ENCODE measurements at places on chromosomes 3 and 15.

GRCh38 chr15:32828507-32829186 is 110.8 kb downstream of the GREM1 start:
- no peak for DNase-seq

GRCh38 chr3:64081235-64081630 is 57.9 kb upstream of the PSMD6 start:
- DNase-seq: no peak

- DNase-seq: no peak
These were observed 9.1 kb upstream of the CADPS start for GRCh38 chr3:62884096-62884870.

- no peak for DNase-seq
These were observed 112.8 kb upstream of the BCL6 start for GRCh38 chr3:187858041-187858440.

DNA sequence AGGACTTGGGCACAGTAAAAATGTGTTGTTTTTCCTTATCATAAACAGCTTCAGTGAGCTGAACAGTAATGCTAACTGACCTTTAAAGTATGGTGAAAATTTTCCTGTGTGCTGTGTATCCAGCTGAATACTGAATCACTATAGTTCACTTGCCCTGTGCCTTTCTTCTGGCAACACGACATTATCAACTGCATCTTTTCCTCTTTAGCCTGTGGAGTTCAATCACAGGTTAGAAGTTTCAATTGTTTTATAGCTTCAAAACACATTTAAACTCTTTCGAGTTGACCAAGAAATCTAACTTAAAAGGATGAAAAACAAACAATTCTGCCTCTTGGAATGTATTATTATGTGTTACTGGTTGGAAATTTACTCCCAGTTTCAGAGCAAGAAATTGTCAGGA is 1120.7 kb upstream of the ALCAM start:
- DNase-seq: no peak

GRCh38 chr3:6781092-6781491 is 79.8 kb upstream of the GRM7 start:
- no peak for DNase-seq

DNA sequence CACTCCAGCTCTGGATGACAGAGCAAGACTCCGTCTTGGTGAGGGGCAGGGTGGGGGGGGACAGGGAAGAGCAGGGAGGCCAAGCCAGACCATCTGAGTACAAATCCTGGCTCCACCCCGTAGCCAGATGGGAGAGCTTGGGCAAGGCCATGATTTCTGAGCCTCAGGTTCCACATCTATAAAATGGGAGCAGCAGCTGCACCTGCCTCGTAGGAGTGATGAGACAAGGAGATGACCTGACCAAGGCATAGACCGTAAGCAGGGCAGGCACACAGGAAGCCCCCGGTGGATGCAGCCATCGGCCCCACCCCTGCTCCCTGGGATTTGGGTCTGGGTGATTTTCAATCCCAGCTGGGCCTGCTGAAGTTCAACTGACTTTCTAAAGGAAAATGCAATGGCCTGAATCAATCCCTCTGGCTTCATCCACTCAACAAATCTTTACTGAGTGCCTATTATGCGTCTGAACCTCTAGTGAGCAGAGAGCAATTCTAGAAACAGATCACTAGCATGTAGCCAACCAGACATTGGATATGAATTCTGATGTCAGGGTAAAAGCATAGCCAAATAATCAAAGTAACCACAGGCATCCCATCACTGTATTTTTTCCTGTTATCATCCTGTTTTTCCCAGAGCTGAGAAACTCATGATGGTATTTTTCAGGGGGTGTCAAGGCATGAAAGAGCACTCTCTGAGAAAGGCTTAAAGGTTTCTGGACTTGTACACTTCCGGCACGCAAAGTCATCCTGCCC is 141.2 kb downstream of the NUP210 start:
- DNase-seq: no peak

DNA sequence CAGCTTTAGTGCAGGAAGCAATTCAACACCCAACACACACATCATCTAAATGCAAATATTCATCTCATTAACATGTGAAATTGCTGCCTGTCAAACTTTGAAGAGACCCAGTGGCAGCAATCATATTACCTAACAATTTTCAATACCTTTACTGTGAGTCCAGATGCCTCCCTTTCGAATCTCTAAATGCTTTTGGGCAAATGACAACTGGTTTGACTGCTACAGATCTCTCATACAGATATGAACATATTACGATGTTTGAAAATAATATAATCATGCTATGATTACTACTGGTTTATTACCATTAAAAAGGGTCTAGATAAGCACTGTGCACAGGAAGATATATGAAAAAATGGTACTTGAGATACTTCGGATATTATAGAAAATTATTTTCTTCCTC is 137.9 kb downstream of the ADAMTS9 start:
- no peak for DNase-seq

- no peak for DNase-seq
These were observed 29.4 kb upstream of the ATP8B4 start for GRCh38 chr15:50148362-50148963.

DNA sequence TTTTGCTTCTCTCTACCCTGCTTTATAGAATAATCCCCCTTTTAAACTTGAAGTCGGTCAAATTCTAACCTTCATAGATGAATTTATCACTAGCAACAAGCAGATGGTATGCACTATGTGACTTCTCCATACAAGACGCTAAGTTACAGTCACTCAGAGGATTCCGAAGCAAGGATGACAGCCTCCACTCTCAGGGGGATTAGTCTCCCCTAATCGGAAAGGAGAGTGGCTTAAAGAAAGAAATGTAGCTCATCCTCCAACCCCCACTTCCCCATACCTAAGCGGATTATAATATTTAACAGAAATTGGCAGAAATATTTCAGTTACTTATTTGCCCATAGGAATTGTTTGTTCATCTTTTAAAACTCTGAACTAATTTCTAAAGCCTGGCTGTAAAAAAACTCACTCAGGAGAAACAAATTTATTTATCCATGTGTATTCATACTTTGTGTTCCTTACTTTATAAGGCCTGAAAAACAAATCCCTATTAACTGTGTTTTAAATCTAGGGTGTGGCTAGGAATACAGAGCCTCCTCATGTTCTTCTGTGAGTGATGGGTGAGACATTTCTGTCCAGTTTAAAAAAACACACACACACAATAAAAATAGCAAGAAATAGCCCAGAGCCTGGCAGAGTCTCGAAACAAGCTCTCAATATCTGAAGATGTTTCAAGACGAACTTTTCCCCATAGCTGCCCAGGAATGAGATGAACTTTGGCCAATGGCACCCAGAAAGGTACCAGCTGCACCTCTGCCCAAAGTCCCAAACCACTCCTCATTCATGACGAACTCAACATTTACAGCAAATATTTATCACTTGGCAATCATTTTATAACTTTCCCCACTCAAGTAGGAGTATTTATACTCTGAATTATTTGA is 18.7 kb downstream of the SIAH2 start:
- no peak for DNase-seq

GRCh38 chr3:14127516-14128161 is 2.8 kb downstream of the TMEM43 start:
- no peak for DNase-seq

DNA sequence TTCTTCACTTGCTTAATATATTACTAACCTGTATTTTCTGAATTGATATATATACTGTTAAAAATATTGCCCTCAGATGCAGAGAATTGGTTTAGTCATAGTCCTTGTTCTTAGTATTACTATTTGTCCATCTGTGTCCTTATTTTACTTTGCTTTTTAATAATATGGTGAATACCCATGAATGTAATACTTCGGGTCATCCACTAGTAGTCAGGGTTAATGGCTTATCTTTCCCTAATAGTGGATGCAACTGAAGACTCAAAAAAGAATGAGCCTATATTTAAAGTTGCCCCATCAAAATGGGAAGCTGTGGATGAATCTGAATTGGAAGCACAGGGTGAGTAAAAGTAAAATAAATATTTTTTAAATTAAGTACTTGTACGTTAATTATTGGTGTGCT is 36.5 kb downstream of the U2SURP start:
- DNase-seq: no peak

- DNase-seq: no peak
These were observed 331.5 kb upstream of the TLE3 start for GRCh38 chr15:70429056-70429722.

DNA sequence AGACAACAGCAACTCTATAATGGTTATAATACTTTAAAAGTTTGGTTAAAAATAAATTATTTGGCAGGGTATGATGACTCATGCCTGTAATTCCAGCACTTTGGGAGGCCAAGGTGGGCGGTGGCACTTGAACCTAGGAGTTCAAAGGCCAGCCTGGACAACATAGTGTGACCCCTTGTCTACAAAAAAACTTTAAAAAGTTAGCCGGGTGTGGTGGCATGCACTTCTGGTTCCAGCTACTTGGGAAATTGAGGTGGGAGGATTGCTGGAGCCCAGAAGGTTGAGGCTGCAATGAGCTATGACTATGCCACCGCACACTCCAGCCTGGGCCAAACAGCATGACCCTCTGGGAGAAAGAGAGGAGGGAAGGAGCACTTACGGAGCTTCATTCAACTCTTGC is 7.7 kb upstream of the TRPC1 start:
- no peak for DNase-seq

DNA sequence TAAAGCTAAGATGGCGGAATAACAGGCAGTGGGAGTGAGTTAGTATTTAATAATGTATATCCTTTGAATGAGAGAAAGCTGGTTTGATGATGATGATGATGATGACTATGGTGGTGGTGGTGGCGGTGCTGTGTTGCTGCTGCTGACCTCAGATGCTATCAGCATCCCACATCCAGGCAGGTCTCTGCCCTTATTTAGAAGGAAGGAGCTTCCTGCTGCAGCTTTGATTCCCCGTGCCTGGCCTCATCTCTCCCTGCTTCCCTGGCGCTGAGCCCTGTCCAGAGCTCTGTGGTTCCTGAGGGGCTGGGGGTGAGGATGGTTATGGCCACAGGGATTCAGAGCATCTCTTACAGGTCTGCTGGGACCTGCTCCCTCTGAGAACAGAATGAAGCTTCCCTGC is 73.1 kb downstream of the RAB11A start:
- DNase-seq: no peak

GRCh38 chr3:109642025-109642424 is 304.7 kb upstream of the DPPA4 start:
- no peak for DNase-seq

- no peak for DNase-seq
These were observed 38.6 kb downstream of the OSBPL10 start for GRCh38 chr3:31942446-31942845.

- no peak for DNase-seq
These were observed 206.6 kb downstream of the SHQ1 start for GRCh38 chr3:72641684-72642083.

- DNase-seq: peak; percentile 75
These were observed 28.8 kb upstream of the UBL7 start for GRCh38 chr15:74489518-74490338.

GRCh38 chr15:99341786-99342185 is 90.5 kb downstream of the LRRC28 start:
- DNase-seq: no peak

- DNase-seq: no peak
These were observed 96.3 kb downstream of the RPL39L start for GRCh38 chr3:187042874-187043458.

- no peak for DNase-seq
These were observed 30.7 kb upstream of the TOPAZ1 start for GRCh38 chr3:44210967-44211366.

DNA sequence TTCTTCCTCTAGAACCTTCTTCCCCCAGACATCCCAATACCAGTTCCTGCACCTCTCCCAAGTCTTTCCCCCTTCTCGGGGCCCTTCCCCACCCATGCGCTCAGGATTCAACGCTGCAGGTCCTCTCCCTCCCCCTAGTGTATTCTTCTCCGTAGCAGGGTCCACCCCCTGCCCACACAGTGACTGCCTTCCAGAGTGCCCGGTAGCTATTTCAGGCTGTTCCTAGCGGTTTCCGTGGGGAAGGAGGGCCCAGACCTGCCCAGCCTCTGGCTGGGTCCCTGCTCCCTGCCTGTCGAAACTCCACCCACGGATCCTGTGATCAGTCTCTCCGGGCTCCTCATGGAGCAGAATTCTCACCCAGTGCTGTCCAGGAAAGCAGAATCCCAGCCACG is 45.2 kb upstream of the SEC61A1 start:
- DNase-seq: no peak

DNA sequence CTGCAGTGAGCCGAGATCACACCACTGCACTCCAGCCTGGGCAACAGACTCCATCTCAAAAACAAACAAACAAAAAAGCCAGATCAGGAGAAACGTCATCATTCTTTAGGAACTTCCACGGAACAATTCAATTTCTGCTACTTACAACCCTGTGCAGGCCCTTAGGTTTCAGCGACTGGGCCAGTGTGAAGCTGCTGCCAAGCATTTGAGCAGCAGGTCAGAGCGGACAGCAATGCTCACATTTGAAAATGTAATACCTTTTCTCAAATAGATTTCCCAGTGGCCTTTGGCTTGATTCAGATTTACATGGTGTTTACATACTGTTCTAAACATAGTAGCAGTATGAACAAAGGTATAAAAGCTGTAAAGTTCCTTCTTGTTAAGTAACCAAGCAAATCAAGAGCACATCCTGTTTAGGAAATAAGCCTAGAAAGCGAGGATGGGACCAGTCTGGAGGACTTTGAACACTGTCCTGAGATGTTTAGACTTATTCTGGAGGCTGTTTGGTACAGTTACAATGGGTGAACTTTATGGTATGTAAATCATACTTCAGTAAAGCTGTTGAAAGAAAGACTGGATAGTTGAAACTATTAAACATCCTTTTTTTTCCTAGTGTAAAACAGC is 141.2 kb downstream of the HCN4 start:
- DNase-seq: no peak

DNA sequence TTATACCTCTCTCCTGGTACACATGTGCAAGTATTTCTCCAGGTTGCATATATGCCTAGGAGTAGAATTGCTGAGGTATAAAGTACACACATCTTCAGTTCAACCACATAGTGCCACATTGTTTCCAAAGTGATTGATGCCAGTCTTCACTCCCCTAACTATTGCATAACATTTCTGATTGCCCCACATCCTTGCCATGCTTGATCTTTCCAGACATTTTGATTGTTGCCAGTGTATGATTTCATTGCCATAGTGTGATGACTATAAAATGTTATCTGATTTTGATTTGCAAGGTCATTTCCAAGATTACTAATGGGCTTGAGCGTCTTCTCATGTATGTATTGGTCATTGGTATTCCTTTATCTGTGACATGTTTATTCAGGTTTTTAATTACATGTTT is 61.1 kb upstream of the MLF1 start:
- no peak for DNase-seq
